Immature natural killer cell (primary cell): ENCODE measurements at places on chromosomes 12 and 14. TPM values are rescaled to one million over a fixed set of nuclear protein-coding genes. Genes with fewer than 3 reads are reported as not detected.

- H3K4me1 ChIP-seq: peaks cover 8% of the 10 kb centered on the region
- H3K4me3 ChIP-seq: no peak overlapping the region
- no peak overlapping the region for H3K27ac ChIP-seq
- no peaks in the 10 kb centered on the region for H3K27me3 ChIP-seq
These were observed 209.8 kb upstream of the FLRT2 start for GRCh38 chr14:85319998-85320630.

DNA sequence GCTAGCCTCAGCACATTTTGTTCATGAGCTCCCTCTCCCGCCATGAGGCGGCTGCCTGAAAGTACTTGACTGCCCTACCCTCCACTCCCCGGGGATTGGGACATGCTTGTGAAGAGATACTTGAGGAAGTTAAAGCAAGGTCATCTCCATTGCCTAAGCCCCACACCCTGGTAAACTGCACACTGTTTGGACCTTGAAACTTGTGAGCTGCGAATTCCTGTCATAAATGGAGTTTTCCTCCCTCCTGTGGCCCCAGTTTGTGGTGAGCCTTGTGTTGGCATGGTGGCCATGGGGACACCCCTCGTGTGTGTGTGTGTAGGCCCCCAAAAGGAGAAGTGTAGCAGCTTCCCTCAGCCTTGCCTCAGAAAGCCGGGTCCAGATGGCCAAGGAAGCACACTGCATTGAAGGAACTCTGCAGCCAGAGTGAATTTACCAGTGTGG lies 395.5 kb downstream of the ZFP36L1 start:
- DNase-seq: no peak
- H3K4me3 ChIP-seq: no peak overlapping the region
- no peaks in the 10 kb centered on the region for H3K36me3 ChIP-seq

- no peaks in the 10 kb centered on the region for H3K4me1 ChIP-seq
- H3K4me3 ChIP-seq: no peak overlapping the region
- H3K27ac ChIP-seq: no peak overlapping the region
- no peak for DNase-seq
- H3K27me3 ChIP-seq: peaks cover 6% of the 10 kb centered on the region
These were observed 24.8 kb upstream of the AKAP6 start for GRCh38 chr14:32304296-32304695.

GRCh38 chr12:104668274-104668718 lies 211.5 kb downstream of the CHST11 start:
- no peak overlapping the region for H3K4me3 ChIP-seq
- H3K27me3 ChIP-seq: peaks cover 9% of the 10 kb centered on the region
- H3K36me3 ChIP-seq: no peaks in the 10 kb centered on the region
- H3K4me1 ChIP-seq: peaks cover 93% of the 10 kb centered on the region

DNA sequence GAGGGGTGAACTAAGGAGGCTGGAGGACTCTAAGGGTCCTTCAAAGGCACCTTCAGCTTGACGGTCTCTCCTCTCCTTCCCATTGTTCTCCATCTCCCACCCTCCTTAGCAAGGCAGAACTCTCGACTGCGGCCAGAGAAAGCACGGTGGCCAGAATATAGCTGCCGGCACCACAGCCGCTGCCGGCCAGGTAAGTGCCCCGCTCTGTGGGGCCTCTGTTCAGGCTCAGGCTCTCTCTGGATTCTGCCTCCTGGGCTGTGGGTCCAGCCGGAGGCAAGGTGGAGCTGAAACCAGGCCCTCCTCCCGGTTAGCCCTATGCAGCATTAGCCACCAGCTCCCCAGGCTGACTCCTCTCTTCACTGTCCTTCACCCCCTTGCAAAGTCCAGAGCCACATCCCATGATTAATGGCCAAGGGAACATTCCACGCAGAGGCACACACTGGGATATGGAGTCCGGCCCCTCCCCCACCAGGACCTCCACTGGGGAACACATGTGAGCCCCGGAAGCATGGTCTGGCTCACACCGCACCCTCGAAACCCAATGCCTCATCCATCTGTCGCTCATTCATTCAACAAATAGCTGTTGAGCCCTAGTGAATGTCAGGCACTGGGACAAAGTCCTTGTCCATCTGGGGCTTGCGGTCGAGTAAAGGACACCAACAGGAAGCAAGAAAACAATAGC lies 25.2 kb downstream of the LTBP2 start:
- H3K27me3 ChIP-seq: peaks cover 6% of the 10 kb centered on the region
- H3K27ac ChIP-seq: no peak overlapping the region
- H3K4me1 ChIP-seq: no peaks in the 10 kb centered on the region
- no peak for DNase-seq
- no peak overlapping the region for H3K4me3 ChIP-seq

Gene PWP1
- 70.0 TPM for polyA plus RNA-seq

DNA sequence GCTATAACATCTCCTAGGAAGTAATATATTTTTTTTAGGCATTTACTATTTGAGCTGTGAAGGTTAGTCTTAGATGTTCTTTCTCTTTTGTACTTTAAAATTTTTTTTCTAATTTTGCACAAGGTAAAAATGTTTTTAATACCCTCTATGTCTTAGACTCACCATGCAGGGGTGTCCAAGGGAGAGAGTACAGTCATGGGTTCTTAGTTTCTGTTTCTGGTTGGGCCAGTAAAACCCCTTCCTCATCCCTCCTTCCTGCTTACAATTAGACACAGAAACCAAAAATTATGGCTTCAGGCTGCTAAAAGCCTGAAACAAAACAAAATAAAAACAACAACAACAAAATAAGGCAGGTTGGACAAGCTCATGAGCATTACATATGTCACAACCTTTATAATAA lies 193.0 kb downstream of the SYT1 start:
- H3K4me1 ChIP-seq: peaks cover 16% of the 10 kb centered on the region
- DNase-seq: no peak
- no peak overlapping the region for H3K4me3 ChIP-seq
- no peak overlapping the region for H3K27ac ChIP-seq
- peaks cover 6% of the 10 kb centered on the region for H3K27me3 ChIP-seq

Gene CYP27B1
- polyA plus RNA-seq: not detected

Gene FOXG1
- polyA plus RNA-seq: not detected

DNA sequence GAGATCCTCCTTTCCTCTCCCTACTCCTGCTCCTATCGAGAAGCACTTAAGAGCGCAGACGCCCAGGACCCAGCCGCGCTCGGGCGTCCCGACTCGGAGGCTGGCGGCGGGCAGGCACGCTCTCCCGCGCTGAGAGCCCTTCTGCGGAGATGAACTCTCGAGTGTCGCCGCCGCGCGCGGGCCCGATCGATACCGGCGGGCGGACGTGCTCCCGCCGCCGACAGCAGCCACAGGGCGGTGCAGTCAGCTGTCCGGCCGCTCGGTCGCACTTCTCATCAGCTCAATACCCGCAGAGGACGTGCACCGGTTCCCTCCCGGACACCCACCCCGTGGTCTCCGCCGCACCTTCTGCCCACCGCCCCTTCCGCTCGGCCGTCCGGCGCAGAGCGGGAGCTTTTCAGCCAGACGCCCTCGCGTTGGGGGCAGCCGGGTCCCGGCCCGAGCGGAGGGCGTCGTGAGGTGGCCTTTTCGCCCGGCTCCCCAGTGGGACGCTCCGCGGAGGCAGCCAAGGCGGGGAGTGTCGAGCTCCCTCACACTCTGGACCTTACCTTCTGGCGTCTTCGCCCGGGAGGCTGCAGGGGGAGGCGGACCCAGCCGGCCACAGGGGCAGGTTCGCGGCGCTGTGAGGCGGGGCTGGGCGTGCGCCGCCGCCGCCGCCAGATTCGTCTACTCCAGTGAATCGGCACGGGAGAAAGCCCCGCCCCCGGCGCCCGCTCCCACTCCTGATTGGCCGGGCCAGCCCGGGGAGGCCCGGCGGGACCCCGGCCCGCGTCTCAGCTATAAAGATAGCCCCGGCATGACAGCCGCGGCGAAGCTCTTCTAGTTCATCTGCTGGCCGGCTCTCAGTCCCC lies at the start of gene INSM2:
Gene INSM2, plus strand, starts transcription at position 808 of the 851 bp plus-strand sequence. CDS start 89 bp downstream, outside the sequence.
- H3K27me3 ChIP-seq: peaks cover 22% of the 10 kb centered on the region
- H3K27ac ChIP-seq: no peak within 1 kb of the TSS
- peak; percentile 26 for DNase-seq

Gene SLC6A15
- polyA plus RNA-seq: not detected

Gene IL23A
- 1.5 TPM for polyA plus RNA-seq

Gene SDS
- not detected for polyA plus RNA-seq

Gene RASSF9
- polyA plus RNA-seq: not detected

Gene LALBA
- polyA plus RNA-seq: not detected

DNA sequence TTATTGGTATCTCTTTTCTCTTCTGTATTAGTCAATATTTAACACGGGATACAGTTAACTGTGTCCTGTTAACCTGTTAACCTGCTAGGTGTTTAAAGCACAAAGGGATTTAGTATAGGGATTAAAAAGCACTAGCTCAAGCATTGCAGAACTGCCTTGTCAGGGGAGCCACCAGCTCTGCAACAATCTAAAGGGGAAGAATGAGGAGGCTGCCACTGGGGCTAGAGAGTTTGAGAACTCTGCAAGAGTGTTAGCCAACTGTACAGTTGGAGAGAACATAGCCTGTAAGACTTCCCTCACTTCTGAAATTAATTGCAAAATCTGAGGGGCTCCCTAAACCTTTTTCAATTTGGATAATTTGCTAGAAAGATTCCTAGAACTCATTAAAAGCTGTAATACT lies 6.5 kb upstream of the VRK1 start:
- peaks cover 10% of the 10 kb centered on the region for H3K4me1 ChIP-seq
- no peaks in the 10 kb centered on the region for H3K36me3 ChIP-seq
- H3K27ac ChIP-seq: no peak overlapping the region

- H3K4me3 ChIP-seq: no peak overlapping the region
- H3K36me3 ChIP-seq: no peaks in the 10 kb centered on the region
- H3K27ac ChIP-seq: no peak overlapping the region
- no peak for DNase-seq
- peaks cover 10% of the 10 kb centered on the region for H3K4me1 ChIP-seq
These were observed 14.3 kb downstream of the PLD4 start for GRCh38 chr14:104938960-104939359.

GRCh38 chr12:122078141-122079032 lies at the start of gene MLXIP:
TSS of gene MLXIP (plus strand) at chr12:122078756. CDS start at chr12:122078854, 98 bp downstream.
- peaks cover 13% of the 10 kb centered on the region for H3K27me3 ChIP-seq
- peaks cover 42% of the 10 kb centered on the region for H3K4me1 ChIP-seq
- H3K4me3 ChIP-seq: peak within 1 kb of the TSS; percentile 89
- peak within 1 kb of the TSS; percentile 90 for H3K27ac ChIP-seq

Gene ADCY6
- not detected for polyA plus RNA-seq

DNA sequence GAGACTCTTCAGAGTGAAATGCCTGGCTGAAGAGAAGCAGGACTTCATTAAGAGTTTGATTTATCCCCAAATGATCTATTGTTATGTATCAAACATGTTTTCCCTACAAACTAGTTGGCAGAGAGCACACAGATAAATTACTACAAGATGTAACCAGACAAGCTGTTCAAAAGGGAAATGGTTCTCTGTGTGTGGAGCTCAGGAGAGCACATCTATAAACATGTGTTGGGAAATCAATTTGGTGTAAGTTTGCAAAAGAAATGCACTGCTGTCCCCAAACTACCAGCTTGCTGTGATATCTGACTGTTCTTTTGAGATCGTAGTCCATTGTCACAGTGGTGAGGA lies 159.2 kb downstream of the PAH start:
- peaks cover 2% of the 10 kb centered on the region for H3K27me3 ChIP-seq
- H3K27ac ChIP-seq: no peak overlapping the region
- no peak for DNase-seq
- no peak overlapping the region for H3K4me3 ChIP-seq

DNA sequence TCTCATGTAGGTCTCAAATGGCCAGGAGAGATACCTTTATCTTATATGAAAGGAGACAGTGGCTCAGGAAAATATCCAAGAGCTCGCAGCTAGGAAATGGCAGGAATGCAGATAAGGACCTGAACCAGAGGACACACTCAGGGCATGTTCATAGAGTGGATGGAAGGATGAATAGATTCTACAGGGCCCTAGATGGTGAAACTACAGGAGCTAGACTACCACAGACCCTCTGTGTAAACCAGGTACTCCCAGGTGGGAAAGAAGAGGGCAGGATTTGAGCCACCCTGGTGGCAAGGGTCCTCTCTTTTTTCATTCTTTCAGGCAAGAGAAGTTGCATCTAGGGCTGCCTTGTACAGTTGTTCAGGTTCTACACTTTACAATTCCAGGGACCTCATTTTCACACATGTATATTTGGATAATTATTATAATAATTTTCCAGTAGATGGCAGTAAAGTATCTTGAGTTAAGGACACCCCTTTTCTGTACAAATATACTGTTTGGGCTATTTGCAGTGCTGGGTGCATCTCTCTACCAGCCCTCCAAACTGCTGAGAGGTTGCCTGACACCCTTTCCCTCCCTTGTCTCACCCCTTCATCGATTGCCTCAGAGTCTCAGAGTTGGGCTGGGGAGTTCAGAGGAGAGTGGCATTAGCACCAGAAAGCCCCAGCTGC lies 10.5 kb upstream of the ZDHHC22 start:
- no peaks in the 10 kb centered on the region for H3K27me3 ChIP-seq
- no peaks in the 10 kb centered on the region for H3K36me3 ChIP-seq
- no peak overlapping the region for H3K27ac ChIP-seq
- no peaks in the 10 kb centered on the region for H3K4me1 ChIP-seq

GRCh38 chr14:99802301-99803105 lies 9.3 kb downstream of the EML1 start:
- H3K27me3 ChIP-seq: peaks cover 8% of the 10 kb centered on the region
- H3K36me3 ChIP-seq: no peaks in the 10 kb centered on the region
- no peaks in the 10 kb centered on the region for H3K4me1 ChIP-seq
- H3K4me3 ChIP-seq: no peak overlapping the region
- H3K27ac ChIP-seq: no peak overlapping the region
- DNase-seq: no peak

DNA sequence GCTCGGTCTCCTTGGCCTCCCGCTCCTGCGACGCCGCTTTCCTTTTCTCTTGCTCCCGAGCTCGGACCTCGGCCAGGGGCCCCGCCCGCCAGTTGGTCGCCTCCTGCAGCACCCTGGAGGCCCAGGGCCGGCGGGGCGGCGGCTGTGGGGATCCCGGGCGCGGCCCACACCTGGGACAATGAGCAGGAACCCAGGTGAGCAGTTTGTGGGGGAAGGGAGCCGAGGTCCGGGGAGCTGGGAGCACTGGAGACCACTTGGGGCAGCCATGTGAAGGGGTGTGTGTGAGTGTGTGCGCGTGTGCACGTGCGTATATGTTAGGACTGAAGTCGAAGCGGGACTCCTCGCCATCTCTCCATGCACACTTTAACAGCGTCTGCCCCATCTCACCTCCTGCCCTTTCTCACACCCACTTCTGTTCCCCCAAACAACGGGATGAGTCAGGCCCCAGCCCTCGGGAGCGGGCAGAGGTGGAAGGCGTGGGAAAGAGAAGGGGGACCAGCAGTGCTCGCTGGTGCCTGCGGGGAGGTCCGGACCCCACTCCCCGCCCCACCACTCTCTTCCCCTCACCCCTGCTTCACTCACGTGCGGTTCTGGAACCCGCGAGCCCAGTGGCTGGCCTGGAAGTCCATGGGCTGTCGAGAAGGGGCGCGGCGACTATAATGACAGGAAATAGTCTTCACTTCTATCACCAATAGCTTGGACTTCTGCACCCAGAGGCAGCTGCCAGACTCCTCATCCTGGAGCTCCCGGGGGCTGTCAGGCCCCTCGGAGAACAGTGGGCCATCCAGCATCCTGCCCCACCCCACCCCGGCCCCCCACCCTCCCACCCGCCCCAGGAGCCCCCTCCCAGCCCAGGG lies 450 bp downstream of the DDN start:
- peaks cover 35% of the 10 kb centered on the region for H3K4me1 ChIP-seq
- H3K36me3 ChIP-seq: peaks cover 25% of the 10 kb centered on the region
- DNase-seq: peak; percentile 27
